ENCODE measurements at places on chromosomes 4 and X. TPM values are rescaled to one million over a fixed set of nuclear protein-coding genes. Genes with fewer than 3 reads are reported as not detected.

MAGEB2 gene
- total RNA-seq: not detected

PARM1 gene
- total RNA-seq: 0.87 TPM

GAGE13 gene
- not detected for total RNA-seq

TEX13C gene
- total RNA-seq: not detected

CCNG2 gene
- 22.1 TPM for total RNA-seq

ANAPC4 gene
- 18.0 TPM for total RNA-seq

CENPVL1 gene
- total RNA-seq: 0.07 TPM

DMRTC1B gene
- not detected for total RNA-seq

F9 gene
- total RNA-seq: not detected

DNA sequence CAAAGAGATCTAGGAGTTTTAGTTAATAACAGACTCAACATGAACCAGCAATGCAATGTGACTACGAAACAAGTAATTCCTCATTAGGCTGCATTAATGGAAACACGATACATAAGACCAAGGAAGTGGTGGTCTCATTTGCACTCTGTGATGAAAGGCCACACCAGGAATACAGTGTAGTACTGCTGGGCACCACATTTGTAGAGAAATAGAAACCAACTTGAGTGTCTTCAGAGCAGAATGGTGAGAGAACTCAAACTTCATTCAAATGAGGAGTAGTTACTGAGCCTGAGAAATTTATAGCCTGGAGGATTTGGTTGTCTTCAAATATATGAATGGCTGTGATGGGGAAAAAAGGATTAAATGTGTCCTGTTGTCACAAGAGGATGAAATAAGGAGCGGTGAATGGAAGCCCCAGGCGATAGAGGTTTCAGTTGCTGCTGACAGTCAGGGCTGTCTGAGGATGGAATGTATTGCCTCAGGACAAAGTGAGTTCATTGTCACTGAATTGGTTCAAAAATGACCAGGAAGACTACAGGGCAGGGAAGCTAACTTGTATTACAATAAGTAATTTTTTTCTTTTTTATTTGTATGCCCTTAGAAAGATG lies 50.9 kb downstream of the NFKB1 start:
- DNase-seq: no peak

- no peak for DNase-seq
Observed at GRCh38 chrX:68648960-68649359, 1.5 kb downstream of the STARD8 start.

DNA sequence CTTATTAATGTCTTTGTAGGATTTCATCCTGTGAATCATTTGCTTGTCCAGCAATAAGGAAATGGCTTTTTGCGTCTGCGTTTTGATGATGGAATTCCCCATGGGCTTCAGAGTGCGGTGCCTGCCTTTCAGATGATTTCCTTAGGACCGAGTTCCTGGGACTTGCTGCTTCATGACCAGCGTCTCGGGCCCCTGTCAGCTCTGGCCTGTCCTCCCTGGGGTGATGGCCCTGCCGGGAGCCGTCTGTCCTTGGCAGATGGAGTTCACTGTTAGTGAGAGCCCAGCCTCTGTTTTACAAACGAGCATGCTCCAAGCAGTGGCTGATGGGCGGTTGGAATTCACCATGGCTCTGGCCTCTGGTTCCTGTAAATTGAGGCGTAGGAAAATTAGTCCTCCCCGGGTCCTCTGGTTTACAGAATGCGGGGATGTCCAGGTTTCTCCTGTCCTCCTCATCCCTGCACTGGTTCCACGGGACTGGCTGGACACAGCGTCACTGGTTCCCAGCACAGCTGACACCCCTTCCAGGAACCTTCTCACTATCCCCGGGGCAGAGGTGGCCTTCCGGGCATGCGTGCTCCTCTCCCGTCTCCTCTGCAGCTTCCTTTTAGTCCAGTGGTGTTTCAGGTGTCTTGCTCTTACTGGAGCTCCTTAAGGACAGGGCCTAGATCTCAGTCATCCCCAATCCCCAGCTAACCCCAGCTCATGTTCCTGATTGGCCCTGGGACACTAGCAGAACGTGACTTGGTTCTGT lies 34.9 kb downstream of the TBC1D14 start:
- DNase-seq: no peak

- no peak for DNase-seq
Observed at GRCh38 chr4:47715716-47716416, 122.0 kb downstream of the CORIN start.

DNA sequence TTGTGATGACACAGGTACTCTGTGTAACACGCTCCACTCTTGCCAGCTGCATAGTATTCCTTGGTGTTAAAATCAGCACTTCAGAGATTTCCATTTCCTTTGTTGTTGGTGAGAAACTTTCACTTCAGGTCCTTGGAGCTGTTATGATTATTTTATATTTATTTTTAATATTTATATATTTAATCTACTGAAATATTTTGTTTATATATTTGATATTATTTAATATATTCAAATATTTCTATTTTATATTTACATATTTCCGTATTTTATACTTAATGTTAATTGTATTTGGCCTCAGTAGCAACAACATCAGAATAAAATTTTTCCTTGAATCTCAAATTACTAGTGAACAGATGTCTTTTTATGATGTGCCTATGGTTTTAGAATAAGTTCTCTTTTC lies 225.3 kb downstream of the MAGEB17 start:
- no peak for DNase-seq

DNA sequence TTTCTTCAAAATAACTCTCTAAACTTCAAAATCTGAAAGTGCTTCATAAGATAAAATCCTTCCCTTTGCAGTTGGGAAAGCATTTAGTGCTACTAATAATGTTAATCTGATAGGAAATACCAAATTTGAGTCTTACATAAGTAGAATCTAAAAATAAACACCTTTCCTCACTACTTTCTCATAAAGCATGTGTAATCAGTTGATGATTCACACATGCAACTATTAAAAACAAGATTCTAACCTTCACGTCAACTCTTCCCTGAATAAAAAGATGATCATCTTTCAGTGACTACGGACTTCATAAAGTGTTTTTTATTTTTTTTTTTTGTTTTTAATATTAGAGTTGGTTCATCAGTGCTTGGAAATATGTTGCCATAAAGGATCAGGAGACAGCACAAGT lies 172.6 kb downstream of the ACTRT1 start:
- DNase-seq: no peak

DNA sequence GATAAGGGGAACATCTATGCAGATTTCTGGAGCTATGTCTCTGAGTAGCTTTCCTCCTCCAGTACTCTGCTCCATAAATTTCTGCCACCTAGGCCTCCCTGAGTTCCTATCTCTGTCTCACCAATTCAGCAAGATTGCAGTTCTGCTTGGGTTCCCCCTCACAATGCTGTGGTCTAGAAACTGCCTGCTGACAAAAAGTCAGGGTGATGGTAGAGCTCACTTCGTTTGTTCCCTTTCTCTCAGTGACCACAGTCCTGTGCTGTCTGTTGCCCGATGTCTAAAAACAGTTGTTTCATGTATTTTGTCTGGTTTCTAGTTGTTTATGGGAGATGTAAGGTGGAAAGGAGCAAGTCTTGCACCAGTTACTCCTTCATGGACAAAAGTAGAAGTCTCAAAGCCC lies 41.1 kb downstream of the AMMECR1 start:
- no peak for DNase-seq

GRCh38 chr4:162450531-162451035 lies 286.8 kb upstream of the FSTL5 start:
- DNase-seq: no peak

- DNase-seq: no peak
Observed at GRCh38 chrX:67328476-67328875, 215.3 kb upstream of the AR start.

- no peak for DNase-seq
Observed at GRCh38 chr4:168981460-168981859, 28.6 kb downstream of the CBR4 start.

GRCh38 chr4:1866189-1866661 lies 5.0 kb upstream of the NSD2 start:
- no peak for DNase-seq

GRCh38 chr4:145346081-145346480 lies 135.6 kb upstream of the SMAD1 start:
- no peak for DNase-seq

DNA sequence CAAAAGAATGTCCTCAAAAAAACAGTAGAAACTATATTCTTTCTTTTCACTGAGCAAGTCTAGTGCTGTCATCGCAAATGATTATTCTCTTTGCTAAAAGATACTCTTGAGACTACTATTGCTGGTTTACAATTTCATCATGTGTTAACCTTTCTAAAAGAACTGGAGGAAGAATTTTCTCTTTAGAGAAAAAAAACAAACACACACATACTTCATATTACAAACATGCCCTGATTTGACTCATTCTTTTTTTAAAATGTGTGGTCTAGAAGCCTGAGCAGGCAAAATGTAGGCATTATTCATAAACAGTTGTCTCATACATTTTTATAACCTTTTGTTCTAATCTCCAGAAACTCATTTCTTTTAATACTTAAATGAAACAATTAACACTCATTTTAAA lies 60.6 kb upstream of the FAT4 start:
- DNase-seq: no peak

GRCh38 chr4:109014593-109015412 lies 251.9 kb upstream of the ETNPPL start:
- no peak for DNase-seq

DNA sequence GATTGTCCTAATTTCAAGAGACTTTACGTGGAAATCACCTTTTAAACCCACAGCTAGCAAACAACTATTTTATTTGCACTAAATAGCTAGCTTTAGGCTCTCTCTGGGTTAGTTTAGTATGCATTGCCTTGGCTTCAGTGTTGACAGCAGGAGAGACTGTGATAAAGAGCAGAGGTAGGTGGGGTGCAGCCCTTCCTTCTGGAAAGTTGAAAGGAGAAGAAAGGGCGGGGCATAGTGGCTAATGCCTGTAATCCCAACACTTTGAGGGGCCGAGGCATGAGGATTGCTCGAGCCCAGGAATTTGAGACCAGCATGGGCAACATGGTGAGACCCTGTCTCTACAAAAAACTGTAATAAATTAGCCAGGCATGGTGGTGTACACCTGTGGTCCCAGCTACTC lies 29.0 kb upstream of the TMEM154 start:
- no peak for DNase-seq

GRCh38 chrX:10794203-10794630 lies 173.8 kb upstream of the MID1 start:
- no peak for DNase-seq

Data from epithelial cell of proximal tubule (primary cell).